Activated T-cell treated with anti-CD3 and anti-CD28 coated beads, Interleukin-2, amount 50 U/mL, for 24 hours (primary cell): ENCODE measurements at places on chromosomes 16 and 17.

DNA sequence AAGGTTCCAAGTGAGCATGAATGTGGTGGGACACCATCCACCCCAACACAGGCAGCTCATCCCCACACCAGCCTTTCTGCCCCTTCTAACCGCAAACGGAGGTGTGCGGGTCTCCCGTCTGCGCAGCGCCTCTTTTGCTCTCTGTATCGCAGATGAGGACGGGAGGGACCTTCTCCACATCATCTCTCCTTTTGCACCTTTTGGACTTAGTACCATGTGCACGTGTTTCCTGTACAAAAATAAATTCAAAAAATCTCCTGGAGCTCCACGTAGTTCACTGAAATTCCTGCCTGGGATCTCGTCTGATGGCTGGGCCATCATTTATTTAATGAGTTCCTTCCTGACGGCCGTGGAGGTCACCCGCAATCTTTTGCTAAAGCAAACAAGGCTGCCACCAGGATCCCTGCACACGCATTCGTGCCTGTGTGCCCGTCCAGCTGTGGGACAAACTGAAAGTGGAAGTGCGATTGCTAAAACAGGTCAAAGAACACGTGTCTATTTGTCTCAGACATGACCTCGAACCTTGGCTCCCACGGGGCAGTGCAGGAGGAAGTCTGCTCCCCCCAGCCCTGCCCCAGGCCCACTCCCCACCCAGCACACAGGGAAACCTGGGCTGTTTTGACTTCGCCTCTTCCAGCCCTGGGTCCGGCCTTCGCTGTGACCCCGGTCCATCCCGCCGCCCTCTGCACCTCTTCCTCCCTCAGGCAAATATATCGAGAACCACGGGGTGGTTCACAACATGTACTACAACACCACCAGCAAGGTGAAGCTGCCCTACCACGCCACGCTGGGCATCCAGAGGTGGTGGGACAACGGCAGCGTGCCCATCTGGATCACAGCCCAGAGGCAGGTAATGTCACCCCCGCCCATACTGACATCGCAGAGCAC lies 2.3 kb downstream of the ENPP7 start:
- DNase-seq: no peak

DNA sequence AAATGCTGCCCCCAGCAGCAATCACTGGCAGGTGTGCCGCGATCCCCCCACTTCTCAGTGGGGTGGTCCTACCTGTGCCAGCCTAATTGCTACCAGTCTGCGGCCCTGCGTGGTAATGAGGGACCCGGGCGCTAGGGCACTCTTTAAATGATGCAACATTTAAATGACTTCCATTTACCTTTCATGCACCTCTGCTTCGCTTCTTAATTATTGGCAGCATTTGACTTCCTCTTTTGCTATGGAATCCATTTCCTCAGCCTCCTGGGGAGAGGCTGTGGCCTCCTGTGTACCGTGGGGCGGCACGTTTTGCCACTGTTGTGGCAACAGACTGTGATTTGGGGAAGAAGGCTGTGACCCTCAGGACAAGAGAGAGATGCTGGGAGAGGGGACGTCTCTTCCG lies 86.1 kb downstream of the RPA1 start:
- DNase-seq: no peak

GRCh38 chr16:77195411-77195810 lies 3.8 kb upstream of the SYCE1L start:
- no peak for DNase-seq

DNA sequence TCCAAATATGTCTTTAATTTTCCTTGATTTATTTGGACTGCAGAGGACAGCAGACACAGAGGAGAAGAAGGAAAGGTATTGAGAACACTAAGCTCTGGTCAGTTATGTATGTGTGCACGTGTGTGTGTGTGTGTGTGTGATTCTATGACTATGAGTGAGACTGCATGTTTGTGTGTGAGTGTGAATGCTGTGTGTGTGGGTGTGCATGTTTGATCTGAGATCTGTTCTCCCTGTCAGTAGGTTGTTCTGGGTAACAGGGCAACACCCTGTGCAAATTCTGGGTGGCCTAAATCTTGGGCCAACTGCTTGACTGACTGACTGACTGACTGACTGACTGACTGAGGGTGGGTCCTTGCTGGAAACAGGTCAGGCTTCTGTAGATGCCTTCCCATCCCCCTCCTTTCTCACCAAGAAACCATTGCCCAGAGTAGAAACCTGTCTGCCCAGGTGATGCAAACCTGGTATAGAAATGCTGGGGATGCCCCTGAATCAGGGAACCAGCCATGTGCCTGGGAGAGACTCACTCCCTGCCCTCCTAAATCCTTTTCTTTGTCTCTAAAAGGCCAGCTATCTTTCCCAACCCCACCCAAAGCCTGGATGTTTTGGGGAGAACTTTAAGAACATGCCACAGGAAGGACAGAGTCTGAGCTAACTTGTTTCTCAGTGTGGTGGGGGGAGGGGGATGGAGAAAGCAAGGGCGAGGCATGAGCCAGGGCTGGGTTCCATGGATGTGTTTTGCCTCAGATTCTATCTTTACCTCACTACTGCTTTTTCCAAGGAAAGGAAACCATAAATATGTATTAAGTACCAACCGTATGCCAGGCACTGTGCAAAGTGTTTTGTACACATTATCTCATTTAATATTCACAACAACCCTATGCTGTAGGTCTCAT lies 4.5 kb upstream of the NR1D1 start:
- DNase-seq: no peak

DNA sequence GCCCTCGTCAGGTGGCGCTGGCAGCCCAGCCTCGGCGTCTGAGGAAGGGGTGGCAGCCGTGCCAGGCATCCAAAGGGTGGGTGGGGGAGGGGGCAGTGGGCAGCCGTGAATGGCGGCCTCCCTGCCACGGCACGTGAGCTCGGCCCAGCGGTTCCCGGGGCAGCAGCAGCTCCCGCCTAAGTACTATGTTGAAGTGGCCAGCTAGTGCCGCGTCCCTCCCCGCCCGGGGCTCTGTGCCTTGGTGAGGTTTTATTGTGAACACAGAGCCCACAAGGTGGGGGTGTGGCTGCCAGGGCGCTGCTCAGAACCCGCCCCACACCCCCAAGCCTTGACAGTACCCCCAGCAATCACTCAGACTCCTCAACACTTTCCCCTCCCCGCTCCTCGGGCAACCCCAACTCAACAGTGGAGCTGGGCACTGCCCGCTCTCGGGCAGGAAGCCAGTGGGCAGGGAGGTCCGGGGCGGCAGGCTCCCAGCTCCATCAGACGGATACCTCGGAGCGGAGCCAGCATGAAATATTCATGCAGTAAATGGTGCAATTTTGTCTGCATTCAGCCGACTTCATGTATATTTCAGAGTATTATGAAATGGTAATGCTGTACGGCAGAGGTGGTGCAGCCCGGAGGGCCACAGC lies 80.4 kb downstream of the ENGASE start:
- no peak for DNase-seq

GRCh38 chr17:76682296-76682695 lies 28.5 kb downstream of the MXRA7 start:
- DNase-seq: no peak

- no peak for DNase-seq
Observed at GRCh38 chr17:28756049-28756804, 12.4 kb downstream of the TRAF4 start.

- DNase-seq: no peak
Observed at GRCh38 chr16:86905302-86905701, 327.0 kb downstream of the FOXL1 start.

DNA sequence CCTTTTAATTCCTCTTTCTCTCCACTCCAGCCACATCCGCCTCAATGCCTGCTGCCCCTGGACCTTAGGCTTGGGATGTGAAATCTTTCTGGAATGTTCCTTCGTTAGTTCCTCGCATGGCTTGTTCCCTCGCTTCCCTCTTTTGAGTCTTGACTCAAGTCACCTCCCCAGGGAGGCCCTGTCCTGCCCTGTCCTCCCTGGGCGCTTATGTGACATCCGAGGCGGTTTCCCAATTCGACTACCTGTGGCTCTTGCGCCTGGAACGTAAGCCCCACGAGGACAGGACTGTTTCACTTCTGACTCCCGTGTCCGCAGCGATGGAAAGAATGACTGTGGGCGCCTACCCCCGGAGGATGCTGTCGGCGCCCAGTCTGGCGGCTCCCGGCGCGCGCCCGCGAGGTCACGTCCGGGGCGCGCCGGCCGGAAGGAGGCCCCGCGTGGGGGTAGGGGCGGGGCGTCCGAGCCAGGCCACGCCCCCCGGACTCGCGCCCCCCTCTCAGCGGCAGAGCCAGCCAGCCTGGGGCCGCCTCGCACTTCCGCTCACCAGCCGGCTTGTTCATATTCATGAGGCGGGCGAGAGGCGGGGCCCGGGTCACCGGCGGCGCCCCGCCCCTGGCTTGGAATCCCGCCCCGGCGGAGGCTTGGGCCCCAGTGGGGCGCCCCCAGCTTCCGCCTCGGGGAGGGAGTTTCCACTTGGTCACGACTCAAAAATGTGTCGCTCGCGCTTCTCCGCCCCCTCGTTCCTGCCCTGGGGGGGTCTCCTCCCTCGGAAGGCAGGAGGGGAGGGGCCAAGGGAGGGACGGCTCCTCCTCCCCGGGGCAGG lies 8.4 kb upstream of the GLIS2 start:
- DNase-seq: peak; percentile 97

- DNase-seq: no peak
Observed at GRCh38 chr17:69213059-69213813, 15.4 kb downstream of the ABCA10 start.

DNA sequence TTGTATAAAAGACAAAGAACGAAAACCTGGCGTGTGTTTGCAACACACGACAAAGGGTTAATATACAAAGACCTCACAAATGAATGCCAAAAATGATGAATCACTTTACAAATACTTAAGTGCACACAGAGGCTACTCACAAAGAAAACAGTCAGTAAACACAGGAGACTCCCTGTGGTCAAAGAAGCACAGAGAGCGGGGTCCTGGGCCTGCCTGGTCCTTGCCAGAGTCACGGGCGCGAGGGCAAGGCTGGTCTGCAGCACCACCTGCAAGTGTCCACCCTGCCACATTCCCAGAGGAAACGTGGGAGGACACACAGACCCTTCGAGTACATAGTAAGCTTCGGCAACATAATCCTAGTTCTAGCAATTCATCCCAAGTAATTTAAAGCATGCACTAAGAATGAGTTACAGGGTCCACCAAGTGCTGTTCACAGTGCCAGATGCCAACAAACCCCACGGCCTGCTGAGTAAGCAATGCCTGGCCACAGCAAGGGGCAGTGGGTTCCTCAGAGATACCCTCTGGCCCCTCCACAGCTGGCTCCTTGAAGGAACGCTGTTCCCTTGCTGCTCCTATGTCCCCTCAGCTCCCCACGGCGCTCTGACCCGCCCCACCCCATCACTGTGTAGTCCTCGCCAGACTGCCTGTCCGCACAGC lies 24.6 kb upstream of the FAAP100 start:
- no peak for DNase-seq

DNA sequence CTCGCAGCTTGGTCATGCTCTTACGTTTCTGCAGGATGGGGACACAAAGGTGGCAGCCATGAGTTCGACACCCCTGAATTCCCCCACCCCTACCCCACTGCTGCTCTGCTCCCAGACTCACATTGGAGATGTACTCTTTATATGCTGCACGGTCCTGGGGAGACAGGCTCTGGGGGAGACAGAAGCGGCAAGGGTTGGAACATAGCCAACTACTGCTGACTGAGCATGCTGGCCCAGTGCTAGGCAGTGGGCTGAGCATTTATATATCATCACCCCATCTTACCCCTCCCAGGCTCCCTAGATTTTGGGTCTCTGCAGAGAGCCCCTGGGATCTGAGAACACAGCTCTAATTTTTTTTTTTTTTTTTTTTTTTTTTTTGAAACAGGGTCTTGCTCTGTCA lies 8.1 kb upstream of the ATXN7L3 start:
- DNase-seq: no peak

GRCh38 chr16:65069065-65069464 lies 52.8 kb downstream of the CDH11 start:
- DNase-seq: no peak

DNA sequence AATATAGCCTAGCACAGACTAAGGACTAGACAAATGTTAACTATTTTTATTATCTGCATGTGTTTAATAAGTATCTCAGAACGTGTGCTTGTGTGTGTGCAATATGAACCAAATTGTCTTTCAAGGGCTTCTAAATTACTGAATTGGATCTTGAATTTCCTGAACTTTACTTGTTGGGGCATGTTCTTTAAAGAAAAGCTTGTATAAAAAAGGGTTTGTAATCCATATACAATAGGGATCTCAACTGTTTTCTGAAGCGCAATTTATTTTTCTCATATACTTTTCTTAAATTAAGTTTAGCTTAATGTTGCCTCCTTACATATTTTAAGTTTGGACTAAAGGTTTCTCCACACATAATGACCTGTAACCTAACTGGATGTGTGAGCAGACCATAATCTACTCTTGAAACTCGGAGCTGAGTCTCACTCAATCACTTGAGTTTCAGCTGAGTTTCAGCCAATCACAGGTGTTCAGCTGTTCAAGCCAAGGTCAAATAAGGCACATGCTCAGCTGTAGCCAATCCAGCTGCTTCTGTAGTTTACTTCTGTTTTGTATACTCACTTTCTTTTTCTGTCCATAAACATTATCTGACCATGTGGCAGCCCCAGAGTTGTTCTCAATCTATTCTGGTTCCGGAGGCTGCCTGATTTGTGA lies 72.3 kb downstream of the CDK5R1 start:
- no peak for DNase-seq
